Muscle of arm (tissue), 14 donors: ENCODE measurements at places on chromosomes 7 and 10. TPM values are rescaled to one million over a fixed set of nuclear protein-coding genes. Genes with fewer than 3 reads are reported as not detected.

GRCh38 chr7:4226524-4226882, 455.6 kb upstream of the FOXK1 start:
- DNase-seq = no peak

DNA sequence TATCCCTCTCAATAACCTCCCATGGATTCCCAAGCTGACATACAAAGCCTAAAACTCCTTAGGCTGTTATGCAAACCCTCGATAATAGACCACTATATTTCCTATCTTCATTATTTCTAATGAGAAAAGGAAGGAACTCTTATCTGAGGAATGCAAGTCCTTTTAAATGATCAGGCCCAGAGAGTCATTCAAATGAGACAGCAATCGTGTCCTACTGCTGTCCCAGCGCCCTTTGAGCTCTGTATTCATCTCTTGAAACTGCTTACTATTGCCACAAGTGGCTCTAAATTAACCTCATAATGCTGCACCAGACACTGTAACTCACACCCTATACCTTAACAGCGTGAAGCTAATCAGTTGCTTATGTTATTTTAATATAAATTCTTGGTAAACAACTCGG, 182.1 kb upstream of the NAMPT start:
- no peak for DNase-seq

DNA sequence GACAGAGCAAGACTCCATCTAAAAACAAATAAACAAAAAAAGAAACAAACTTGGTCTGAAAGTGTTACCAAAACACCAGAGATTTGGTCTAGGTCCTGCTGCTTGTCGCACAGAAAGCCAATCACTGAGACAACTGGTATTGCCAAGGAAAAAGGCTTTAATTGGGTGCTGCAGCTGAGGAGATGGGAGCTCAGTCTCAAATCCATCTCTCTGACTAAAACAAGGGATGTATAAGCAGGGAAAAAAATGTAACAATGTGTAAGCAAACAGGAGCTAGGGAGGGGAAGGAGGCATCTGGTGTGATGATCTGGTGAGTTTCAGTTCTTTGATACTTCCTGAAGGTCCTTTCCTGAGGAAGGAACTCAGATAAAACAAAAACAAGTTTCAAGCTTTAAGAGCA, 8.4 kb upstream of the PDIA4 start:
- no peak for DNase-seq

- DNase-seq = no peak
Observed at GRCh38 chr7:116727432-116728009, 55.5 kb downstream of the MET start.

- DNase-seq = no peak
Observed at GRCh38 chr10:72954596-72955554, at the start of gene PLA2G12B. TSS of gene PLA2G12B (minus strand) at chr10:72954806. CDS start at chr10:72954685, 121 bp downstream.

DNA sequence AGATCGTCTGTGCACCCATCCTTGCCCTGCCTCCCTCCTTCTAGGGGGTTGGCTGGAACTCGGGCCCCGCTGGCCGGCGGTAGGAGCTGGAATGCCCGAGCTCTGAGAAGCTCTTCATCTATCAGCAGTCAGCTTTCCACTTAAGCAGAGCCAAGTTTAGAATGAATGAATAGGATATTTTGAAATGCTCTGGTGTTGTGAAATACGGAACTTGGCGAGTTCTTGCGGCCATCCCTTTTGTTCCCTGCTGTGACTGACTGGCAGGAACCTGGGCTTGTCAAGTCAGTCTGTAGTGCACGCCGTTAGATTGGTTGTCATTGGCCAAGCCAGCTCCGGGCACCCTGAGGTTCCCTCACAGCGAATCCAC, 33.3 kb downstream of the FOXK1 start:
- peak; percentile 34 for DNase-seq

The KCNMA1 gene
- polyA plus RNA-seq = 16.1 TPM
